HT1080 (cell line): ENCODE measurements at places on chromosomes 5 and 9. TPM values are rescaled to one million over a fixed set of nuclear protein-coding genes. Genes with fewer than 3 reads are reported as not detected.

DNA sequence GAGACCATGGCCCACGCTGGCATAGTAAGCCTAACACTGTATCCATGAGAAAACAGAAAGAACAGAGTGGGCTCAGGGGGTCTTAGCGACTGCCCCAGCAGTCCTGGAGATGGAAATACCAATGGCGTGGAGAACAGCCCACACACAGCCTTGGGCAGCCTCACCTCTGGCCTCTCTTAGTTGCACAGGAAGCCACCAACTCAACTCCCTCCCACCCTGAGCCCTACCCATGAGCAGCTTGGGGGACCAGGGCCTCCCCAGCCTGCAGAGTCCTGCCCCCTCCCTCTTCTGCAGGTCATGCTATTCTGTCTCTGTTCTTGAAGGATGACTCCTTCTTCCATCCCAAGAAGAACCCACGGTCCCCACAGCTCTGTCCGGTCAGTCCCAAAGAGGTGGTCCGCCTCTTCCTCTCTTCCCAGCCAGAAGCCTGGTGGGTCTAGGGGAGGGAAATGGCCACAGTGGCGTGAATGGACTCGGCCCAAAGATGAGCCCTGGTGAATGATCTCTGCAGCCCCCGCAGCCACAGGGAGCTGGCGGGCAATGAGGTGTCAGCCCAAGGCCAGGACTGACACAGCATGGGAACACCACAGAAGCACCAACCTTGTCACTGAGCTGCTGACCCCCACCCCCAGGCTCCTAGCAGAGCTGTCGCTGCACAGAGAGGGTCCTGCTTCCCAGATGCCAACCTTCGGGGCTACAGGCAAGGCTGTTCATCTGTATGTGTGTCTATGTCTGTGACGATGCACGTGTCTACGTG lies 131.2 kb downstream of the ROR2 start:
- DNase-seq: no peak

The POU5F2 gene
- total RNA-seq: 0.10 and 0.13 TPM in 2 replicates

DNA sequence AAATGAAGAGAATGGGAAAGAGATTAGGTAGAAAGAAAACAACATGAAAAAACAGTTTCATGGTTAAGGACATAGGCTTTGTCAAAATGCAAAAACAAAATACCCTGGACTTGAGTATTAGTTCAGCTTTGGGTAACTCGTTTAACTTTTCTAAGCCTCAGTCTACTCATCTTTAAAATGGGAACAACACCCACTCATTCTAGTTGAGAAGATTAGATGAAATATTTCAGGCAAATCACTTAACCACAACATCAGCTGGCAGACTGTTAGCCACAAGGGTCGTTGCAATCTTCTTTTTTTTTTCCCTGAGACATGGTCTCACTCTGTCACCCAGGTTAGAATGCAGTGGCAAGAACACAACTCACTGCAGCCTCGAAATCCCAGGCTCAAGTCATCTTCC lies 185.6 kb downstream of the DCP2 start:
- DNase-seq: no peak

GRCh38 chr9:120875954-120876841 lies 790 bp downstream of the PHF19 start:
- peak; percentile 95 for DNase-seq

GRCh38 chr5:103498211-103498610 lies 64.4 kb downstream of the NUDT12 start:
- DNase-seq: peak; percentile 33

GRCh38 chr5:19676895-19677294 lies 311.1 kb downstream of the CDH18 start:
- peak; percentile 36 for DNase-seq

DNA sequence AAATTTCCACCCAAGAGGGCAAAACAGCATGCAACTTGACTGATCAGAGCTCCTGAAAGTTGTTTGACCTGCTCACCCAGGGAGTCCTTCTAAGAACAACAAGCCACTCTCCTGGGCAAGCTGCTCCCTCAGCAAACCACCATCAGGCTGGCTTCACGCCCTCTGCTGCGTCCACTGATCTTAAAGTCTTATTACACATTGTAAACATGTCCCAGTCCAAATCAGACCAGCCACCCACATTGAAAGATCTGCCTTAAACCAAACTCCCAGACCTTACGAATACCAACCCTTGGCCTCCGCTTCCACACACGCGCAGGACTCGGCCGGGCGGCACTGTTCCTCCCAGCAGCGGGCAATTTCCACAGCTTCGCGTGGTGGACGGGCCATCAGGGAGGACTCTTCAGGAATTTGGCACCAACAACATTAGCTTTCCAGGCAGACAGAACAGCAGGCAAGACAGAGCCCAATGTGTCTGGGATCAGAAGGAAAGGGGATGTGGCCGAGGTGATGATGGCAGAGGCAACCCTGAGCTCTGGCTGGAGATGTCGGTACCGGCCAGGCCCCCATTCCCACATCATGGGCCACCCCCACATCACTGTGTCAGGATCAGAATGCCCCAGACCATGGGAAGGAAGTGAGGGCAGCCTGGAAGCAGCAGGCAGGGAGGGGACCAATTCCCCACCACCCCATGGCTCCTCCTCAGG lies 56.8 kb downstream of the SEMA4D start:
- no peak for DNase-seq

DNA sequence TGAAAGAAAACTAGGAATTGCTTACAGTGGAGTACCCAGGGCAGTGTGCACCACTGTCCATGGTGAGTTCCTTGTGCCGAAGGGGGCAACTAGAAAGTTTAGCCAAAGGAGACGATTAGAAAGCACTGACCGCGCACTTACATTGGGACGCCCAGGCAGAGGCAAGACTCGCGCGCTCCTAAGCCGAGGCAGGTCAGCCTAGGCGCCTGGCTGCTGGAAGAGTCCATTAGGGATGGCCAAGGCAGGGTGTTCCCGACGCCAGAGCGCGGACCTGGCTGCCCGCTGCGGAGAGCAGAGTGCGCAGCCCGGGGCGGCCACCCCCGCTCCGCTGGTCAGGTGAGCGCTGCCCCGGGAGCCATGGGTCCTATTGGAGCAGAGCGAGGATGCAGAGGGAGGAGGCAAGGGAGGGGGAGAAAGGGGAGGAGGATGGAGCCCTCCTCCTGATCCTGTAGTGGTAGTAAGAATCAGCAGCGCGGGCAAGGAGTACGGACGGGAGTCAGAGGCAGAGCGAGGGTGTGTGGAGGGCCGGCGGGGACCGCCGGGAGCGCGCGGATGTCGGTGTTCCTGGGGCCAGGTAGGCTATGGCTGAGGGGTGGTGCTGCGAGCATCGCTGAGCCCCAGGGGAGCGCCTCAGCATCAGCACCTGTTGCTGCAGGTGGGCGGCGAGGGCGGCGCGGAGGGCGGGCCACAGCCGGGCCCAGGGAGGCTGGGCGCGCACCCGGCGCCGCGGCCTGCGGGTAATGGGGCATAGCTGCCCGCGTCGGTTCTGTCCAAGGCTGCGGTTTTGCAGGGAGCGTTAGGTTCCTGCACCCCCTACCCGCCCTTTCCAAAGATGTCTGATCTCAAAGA lies at the start of gene ADGRV1:
Gene ADGRV1 (plus strand): TSS at position 454 of the 849 bp plus-strand sequence. CDS start 99 bp downstream, at position 553.
- DNase-seq: peak; percentile 74

GRCh38 chr9:2193552-2193951 lies 178.4 kb downstream of the SMARCA2 start:
- DNase-seq: no peak

DNA sequence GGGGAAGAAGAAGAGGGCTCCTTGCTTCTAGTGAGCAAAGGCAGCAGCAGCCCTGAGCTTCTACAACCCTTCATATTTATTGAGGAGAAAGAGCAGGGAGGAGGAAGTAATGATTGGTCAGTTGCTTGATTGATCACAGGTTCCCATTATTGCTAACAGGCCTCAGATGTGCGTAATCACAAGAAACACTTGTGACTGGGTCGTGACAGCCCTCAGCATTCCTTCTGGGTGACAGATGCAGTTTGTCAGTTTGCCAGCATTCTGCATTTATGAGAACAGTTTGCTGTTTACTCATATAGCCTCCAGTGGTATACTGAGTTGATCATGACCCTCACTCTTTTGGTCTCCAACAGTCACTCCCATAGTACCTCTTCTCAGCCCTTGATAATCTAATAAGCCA lies 111.5 kb upstream of the TNC start:
- no peak for DNase-seq
